ENCODE measurements at places on chromosomes 1 and 21.

GRCh38 chr1:228081578-228082213 is 812 bp upstream of the ARF1 start:
- DNase-seq, result no peak

- DNase-seq, result no peak
Measured at GRCh38 chr1:81157686-81158085, 643.0 kb upstream of the ADGRL2 start.

- no peak for DNase-seq
Measured at GRCh38 chr21:46356494-46357334, 32.8 kb downstream of the PCNT start.

DNA sequence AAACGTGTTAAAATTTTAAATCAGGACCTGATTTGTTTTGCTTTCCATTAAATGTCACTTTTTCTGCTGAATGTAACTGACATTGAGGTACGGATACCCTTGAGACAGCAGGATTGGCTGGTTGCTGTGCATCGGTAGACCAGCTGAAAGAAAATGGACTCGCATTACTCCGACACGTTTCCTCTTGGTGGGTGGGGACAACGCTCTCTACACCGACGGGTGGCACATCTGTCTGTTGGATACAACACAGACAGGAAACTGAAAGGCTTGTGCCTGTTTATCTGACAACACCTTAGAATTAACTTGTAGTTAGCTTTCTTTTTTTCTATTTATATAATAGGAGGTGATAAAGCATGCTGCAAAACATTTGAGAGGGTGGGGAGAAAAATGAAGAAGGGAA is 19.4 kb downstream of the PRPF38A start:
- DNase-seq, result peak; percentile 40

DNA sequence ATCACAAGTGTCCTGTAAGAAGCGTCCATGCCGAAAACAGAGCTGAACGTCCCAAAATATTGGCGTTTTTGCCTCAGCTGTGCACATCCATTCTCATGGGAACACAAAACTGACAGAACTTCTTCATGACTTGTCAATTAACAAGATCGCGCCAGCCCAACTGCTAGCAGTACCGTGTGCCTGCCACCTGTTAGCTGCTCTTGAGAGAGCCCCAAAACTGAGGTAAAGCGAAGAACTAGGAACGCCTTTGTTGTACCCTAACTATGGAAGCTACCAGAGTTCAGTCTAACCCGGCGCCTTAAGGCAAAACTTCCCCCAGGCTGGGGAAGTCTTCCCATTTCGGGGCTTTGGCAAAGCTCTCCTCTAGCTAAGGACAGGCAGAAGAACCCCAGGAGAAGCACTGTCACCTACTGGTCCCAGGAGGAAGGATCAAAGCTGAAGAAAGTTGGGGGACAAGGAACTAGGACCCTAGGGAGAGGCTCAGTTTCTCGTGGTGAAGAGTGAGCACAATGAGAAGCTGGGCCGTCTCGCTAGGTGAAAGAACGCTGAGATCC is 719 bp downstream of the EYA3 start:
- no peak for DNase-seq

DNA sequence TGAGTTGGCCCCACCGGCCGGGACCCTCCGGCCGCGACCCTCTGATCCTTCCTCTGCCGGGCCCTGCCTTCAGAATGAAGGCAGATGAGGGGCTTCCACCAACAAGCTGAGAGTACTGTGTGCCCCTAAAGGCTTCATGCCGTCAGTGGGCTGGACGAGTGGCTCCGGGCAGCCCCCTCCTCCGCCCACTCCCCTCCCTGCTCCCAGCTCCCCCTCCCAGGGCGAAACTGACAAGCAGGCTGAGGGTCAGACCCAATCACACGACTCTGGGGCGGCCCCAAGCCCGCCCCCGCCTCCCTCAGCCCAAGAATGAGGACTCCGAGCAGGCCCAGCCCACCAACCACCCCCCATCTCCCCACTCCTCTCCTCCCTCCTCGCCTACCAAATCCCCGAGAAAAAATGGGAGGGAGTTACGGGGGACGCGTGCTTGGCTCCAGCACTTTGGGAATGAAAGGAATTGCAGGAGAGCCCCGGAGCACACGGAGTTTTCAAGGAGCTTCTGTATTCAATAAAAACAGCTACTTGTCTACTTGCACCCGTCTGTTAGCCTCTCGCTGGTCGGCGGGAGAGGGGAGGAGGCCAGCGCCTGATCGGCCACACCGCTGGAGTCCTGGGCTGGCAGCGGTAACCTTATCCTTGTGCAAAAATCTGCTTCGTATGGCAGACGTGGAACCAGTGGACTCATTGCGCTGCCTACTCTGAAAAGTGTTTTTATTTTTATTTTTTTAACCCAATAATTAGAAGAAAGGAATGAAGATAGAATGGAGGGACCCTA is at the start of gene COL11A1:
Gene COL11A1 (minus strand): TSS at position 147 of the 775 bp plus-strand sequence. CDS start 344 bp downstream, outside the sequence.
- no peak for DNase-seq

- DNase-seq, result no peak
Measured at GRCh38 chr1:53343831-53344668, 16.2 kb upstream of the LRP8 start.

DNA sequence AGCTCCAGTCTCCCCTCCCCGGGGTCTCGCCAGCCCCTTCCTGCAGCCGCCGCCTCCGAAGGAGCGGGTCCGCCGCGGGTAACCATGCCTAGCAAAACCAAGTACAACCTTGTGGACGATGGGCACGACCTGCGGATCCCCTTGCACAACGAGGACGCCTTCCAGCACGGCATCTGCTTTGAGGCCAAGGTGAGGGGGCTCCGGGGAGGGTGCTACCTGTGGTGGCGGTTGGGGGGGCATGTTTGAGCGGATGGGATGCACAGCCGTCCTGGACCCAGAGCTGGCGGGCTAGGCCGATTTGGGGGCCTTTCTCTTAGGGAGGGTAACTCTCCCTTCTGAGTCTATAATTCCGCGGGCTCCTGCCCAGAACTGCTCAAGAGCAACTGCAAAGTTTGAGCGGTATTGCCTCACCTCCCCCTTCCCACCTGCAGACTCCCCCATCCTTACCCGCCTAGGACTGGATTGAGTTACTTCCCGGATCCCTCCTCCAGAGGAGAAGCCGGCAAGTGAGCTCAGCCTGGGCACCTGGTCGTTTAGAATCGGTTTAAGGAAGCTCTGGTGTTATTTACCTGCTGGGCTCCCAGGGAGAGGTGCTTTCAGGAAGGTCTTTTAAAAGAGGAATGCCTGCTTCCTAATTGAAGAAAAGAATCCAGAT is 730 bp downstream of the NOS1AP start:
- DNase-seq, result no peak

DNA sequence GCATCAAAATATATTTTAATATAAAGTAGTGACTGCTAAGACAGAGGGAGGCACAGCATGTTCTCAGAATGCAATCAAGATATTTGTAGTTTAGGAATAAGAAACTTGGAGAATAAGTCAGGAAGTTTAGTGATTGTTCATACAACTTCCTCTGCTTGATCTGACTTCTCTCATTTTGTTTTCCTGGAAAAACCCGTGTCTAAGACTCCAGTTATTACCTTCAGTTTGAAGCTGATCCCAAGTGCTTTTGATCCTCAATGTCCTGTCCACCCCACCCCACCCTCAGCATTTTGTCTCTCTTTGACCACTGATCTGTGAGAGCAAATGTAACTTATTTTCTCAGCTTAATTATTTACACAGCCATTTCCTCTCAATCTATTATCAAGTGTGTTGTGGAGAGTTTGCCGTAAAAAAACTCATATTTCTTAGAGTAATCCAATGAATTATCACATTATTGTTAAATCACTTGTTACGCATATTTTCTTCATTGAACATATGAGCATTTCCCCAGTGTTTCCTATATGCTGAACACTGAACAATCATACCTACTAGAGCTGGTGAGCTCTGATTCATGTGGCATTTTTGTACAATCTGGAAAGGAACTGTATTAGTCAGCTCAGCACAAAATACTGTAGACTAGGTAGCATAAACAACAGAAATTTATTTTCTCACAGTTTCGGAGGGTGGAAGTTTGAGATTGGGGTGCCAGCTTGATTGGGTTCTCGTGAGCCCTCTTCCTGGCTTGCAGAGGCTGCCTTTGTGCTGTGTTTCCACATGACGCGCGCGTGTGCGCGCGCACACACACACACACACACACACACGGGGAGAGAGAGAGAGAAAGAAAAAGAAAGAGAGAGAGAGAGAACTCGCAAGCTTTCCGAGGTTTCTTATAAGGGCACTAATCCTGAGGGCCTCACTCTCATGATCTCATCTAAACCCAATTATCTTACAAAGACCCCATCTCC is 65.5 kb upstream of the DPYD start:
- DNase-seq, result no peak

- DNase-seq, result no peak
Measured at GRCh38 chr1:91133248-91133647, 111.4 kb upstream of the ZNF644 start.

DNA sequence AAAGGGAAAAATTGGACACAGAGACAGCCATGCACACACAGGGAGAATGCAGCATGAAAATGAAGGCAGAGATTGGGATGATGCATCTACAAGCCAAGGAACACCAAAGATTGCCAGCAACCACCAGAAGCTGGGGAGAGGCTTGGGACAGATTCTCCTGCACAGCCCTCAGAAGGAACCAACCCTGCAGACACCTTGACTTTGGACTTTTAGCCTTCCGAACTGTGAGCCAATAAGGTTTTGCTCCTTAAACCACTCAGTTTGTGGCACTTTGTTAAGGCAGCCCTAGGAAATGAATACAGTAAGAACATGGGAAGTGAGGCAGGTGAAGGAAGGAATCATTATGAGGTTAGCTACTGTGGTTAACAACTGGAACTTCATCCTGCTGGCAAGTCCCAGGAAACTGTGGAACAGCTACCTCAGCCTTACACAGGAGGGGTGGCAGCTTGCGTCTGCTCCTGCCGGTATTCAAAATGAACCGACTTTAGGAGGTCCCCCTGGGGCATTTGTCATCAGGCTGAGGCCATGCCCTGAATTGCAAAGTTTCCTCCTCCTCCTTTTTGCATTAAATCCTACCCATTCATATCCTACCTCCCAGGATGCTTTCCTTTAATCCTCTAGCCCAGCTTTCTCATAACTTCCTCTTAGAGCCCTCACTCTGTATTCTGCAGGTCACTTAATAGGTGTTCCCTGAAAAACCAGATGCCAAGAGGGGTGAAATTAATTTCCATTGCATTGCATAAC is 15.4 kb downstream of the CD247 start:
- no peak for DNase-seq

Measured in stimulated activated CD8-positive, alpha-beta memory T cell treated with anti-CD3 and anti-CD28 coated beads, Interleukin-2, amount 100 ng/mL, for 1 hour (primary cell).